ENCODE measurements at places on chromosomes 13 and 19.

DNA sequence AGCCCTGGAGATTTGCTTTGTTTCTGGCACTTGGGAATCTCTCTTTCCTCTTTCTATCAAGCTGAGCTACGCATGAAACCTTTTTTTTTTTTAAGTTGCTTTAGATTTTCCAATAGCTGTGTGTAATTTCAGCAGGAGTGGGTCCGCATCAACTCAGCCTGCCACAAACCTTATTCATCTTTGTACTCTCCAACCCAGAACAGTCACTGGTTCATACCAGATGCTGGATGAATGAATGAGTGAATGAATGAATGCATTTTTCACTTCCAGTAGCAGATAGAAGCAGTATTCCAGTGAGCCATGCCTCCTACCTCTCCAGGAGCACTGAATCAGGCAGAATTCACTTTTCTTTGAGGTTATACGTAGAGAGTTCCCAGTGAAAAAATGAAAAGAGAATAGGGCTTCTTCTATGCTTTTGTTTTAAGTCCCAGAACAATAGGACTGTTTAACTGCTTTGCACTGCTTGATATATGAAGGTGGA is 221.1 kb downstream of the TM9SF2 start:
- no peak for DNase-seq

DNA sequence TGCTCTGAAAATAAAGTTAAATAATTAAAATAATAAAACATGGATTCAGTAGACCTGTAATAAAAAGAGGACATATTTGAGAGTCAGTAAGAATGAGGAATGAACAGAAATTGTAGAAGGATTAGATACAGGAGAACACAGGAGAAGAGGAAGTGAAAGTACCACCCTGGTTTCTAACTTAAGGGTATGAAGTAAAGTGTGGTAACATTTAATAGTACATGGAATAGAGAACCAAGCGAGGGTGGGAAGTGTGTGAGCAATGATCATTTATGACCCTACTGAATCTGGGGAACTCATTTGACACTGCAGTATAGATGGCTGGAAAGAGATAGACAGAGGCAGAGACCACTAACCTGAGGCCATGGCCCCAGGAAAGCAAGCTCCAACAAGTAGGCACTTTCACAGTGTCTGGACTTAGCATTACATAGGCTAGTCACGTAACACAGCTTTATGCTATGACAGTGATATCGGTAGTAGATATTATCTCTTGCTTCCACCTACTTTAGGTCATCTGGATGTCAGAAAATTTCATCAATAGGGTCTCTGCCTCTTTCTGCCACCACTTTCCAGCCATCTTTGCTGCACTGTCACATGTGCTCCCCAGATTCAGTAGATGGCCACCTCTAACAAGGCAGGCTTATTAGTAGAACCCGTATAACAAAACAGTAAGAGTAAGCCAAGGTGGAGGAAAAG is 633.9 kb upstream of the MIR17HG start:
- no peak for DNase-seq

GRCh38 chr13:105144936-105145335 is 1390.5 kb downstream of the EFNB2 start:
- DNase-seq, result no peak

DNA sequence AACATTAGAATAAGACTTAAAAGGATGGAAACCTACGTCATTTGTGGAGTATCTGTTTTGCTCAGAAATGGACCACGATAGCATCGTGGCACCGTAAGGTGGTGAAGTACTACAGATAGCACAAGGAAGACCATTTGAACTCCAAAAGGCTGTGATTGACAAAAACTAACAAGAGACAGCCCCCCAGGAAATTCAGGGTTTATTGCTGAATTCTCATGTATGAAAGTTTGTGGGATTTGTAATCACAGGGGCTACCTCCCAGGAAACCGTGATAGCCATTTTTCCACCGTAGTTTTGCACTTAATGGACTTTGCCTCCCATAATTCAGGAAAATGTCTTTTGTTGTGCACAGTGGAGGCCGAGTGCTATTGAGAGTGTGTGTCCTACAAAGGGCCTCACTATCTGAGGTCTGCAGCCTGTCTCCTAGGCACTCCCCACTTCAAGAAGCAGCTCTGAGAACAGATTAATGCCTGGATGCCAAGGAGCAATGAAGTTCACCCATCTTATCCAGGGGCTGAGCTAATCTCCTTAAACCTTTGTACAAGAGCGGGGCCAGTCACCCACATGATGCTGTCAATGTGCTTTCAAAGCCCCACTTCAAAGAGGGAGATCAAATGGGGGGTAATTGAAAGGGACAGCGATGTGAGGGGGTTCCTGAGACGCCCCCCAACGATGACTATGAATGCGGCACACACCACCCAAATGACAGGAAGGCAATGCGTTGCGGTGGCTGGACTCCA is 182.6 kb downstream of the COL4A1 start:
- no peak for DNase-seq

- no peak for DNase-seq
Observed at GRCh38 chr19:41373993-41374392, 2.3 kb upstream of the TMEM91 start.

DNA sequence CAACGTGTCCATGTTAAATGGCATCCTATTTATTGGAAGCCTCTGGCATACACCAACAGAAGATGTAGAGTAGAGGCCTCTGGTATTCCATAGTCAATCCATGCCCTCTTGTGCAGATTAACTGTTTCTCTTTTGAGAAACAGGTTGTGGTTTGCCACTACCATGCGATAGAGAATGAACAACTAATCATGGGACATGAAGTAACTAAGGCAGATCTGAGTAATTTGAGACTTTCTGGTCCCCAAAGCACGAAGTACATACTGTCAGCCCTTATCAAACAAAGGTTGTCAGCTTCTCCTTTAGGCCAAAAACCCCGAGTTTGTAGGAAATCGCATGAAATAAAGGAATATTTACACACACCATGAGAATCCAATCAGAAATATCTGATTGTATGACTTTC is 3.6 kb downstream of the ZNF121 start:
- DNase-seq, result no peak

- no peak for DNase-seq
Observed at GRCh38 chr13:90623318-90624011, 724.0 kb upstream of the MIR17HG start.
